ENCODE measurements at places on chromosomes 4 and X.

- no peak for DNase-seq
Measured at GRCh38 chr4:80500613-80501012, 165.1 kb downstream of the CFAP299 start.

- DNase-seq: no peak
Measured at GRCh38 chr4:47167081-47168035, 136.0 kb downstream of the GABRB1 start.

- no peak for DNase-seq
Measured at GRCh38 chr4:173498771-173499170, 31.3 kb downstream of the HAND2 start.

DNA sequence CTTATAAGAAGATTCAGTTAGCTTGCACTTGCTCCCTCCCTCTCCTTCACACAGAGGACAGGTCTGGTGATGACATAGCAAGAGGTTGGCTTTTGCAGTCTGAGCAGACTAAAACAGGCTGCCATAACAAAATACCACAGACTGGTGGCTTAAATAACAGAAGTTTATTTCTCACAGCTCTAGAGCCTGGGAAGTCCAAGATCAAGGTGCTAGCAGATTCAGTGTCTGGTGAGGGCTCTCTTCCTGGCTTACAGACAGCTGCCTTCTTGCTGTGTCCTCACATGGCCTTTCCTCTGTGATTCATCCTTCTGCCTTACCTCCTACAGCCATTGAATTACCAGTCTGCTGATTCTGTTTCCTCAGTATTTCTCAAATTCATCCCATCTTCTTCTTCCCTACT, 13.1 kb downstream of the RP2 start:
- no peak for DNase-seq

GRCh38 chr4:141301216-141301615, 80.5 kb downstream of the ZNF330 start:
- no peak for DNase-seq

GRCh38 chrX:93422693-93423092, 250.7 kb downstream of the NAP1L3 start:
- DNase-seq: no peak

- no peak for DNase-seq
Measured at GRCh38 chr4:7821245-7822136, 118.2 kb downstream of the AFAP1 start.

DNA sequence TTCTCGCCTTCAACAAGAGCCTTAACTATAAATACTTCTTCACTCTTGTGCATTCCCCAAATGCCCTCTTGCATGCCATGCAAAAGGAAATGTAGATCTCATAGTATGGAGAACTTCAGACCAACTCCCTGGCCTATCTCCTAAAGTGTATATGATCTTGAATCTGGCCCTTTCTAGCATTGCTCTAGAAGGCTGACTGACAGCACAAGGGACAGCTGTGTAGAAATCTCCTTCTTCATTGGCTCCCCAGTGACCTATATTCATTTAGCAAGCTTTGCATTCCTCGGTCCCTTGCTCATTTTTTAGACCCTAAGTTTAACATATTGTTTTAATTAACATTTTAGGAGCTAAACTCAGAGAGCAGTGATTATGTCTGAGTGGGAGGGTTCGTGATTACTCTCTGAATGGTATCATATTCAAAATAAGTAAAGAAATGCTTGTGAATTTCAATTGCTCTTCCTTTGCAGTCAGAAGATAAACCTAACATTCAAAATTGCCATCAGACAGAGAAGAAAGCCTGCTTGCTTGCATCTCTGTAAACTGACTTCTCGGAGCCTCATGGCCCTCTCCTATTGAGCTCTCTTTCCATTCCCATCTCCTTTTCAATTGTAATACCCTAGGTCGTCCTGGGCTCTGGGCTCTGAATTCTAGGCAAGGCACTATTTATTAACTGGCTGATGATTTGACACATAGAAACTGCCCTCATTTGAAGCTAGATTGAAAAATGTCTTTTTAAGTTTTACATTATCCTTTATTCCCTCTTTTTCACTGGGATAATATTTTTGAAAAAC, 120.3 kb upstream of the PRKG2 start:
- DNase-seq: no peak

DNA sequence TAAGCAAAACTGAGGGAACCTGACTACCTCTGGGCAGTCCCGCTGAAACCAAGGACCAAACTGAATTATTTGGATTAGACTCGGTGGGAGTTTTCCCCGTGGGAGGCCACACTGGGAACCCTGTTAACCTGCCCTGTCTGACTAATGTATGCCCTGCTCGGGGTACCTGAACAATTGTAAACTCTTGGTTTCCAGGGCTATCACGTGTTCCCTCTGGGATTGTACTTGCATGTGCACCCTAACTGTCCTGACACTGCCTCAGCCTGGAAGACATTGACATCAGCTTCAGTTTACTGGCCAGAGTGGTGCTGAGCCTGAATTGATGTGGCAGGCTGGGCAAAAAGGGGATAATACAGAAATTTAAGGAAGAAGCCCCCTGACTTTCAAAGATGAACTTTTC, 20.1 kb upstream of the ZNF41 start:
- DNase-seq: no peak

GRCh38 chrX:63754136-63754859, 30.7 kb downstream of the ARHGEF9 start:
- peak; percentile 9 for DNase-seq

DNA sequence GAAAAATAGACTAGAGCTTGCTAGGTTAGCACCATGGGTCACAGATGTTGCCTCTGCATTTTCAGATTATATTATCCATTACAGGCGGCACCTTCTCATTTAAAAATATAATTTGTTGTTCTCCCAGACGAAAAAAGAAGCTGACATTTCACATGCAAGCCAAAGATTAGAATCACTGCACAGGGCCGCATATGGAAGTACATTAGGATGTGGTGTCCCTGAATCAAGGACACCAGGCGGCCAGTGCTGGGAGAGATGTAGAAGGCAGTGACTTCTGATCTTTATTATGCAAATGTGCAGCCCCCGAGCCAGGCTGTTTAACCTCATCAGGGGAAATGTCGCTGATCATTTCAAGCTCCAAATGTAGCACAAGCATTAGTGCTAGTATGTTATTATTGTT, 22.8 kb downstream of the REELD1 start:
- no peak for DNase-seq

GRCh38 chrX:19670321-19670750, 155.0 kb upstream of the MAP3K15 start:
- DNase-seq: no peak

- DNase-seq: no peak
Measured at GRCh38 chr4:92236877-92237276, 66.9 kb upstream of the GRID2 start.

GRCh38 chrX:131752493-131753198, 208.8 kb downstream of the OR13H1 start:
- no peak for DNase-seq

- no peak for DNase-seq
Measured at GRCh38 chr4:40317916-40318658, 17.0 kb upstream of the CHRNA9 start.

- DNase-seq: no peak
Measured at GRCh38 chr4:187770345-187770744, 225.2 kb upstream of the ZFP42 start.

- no peak for DNase-seq
Measured at GRCh38 chr4:176377780-176378179, 58.0 kb downstream of the SPCS3 start.

GRCh38 chr4:29717287-29718057, 1002.7 kb upstream of the PCDH7 start:
- DNase-seq: no peak

- no peak for DNase-seq
Measured at GRCh38 chr4:48379587-48380180, 38.4 kb downstream of the SLAIN2 start.

GRCh38 chrX:18255059-18255458, 34.4 kb upstream of the BEND2 start:
- no peak for DNase-seq

DNA sequence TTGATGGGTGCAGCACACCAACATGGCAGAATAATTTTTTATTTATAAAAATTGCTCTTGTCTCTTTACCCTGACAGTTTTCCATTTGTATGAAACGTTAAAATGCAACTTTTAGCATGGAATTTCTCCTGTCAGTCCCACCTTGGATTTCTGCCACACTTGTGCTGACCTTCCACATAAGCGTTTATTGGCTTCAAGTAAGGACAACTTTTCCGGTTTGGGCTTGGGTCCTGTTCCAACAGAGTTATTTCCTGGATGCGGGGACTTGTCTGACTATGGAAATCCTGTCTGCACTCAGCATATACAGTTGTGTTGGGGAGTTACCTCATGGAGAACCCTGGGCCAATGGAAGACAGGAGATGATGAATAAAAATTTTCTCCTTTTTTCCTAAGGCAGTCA, 294.7 kb downstream of the NAF1 start:
- no peak for DNase-seq

GRCh38 chr4:146022541-146022940, 83.9 kb upstream of the ZNF827 start:
- no peak for DNase-seq

GRCh38 chr4:17367201-17367600, 144.7 kb downstream of the QDPR start:
- DNase-seq: no peak

DNA sequence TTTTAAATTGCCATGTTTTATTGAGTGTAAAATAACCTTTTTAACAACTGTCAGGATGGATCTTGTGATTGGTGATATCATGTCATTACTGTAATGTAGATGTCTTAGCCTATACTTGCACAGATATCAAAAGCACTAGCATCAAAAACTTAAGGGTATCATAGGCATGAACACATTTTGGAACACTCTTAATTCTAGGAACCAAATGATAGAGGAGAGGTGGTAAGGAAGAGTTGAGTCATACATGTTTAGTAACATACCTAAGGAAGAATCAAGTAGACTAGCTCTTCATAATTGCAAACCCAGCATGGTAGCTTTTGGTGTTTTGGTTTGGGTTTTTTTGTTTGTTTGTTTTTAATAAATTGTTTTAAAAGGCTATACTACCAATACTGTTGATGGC, 43.4 kb downstream of the SMARCAD1 start:
- no peak for DNase-seq

DNA sequence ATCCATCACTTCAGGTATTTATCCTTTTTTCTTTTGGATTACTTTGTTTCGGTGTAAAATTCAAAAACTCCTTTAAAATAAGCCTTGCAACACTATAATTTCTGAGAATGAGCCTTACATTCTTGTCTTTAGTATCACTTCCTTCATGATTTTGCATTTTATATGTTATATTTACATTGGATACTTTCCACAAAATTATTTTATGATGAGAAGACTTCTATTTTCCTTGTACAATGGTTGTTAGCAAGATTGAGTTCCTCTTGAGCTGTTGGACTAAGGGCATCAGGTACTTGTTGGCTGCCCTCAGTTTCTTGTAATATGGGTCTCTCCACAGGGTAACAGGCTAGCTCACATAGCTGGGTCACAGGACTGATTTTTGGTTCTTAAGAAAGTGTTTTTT, 22.7 kb upstream of the HPGDS start:
- no peak for DNase-seq

DNA sequence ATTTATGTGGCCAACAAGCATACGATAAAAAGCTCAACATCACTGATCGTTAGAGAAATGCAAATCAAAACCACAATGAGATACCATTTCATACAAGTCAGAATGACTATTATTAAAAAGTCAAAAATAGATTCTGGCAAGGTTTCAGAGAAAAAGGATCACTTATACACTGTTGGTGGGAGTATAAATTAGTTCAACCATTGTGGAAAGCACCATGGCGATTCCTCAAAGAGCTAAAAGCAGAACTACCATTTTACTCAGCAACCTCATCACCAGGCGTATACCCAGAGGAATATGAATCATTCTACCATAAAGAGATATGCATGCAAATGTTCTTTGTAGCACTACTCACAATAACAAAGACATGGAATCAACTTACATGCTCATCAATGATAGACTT, 478.7 kb upstream of the GALNTL6 start:
- DNase-seq: no peak

GRCh38 chr4:183906739-183907651, 1.9 kb downstream of the STOX2 start:
- no peak for DNase-seq

- no peak for DNase-seq
Measured at GRCh38 chrX:9832811-9833210, 46.6 kb downstream of the SHROOM2 start.

DNA sequence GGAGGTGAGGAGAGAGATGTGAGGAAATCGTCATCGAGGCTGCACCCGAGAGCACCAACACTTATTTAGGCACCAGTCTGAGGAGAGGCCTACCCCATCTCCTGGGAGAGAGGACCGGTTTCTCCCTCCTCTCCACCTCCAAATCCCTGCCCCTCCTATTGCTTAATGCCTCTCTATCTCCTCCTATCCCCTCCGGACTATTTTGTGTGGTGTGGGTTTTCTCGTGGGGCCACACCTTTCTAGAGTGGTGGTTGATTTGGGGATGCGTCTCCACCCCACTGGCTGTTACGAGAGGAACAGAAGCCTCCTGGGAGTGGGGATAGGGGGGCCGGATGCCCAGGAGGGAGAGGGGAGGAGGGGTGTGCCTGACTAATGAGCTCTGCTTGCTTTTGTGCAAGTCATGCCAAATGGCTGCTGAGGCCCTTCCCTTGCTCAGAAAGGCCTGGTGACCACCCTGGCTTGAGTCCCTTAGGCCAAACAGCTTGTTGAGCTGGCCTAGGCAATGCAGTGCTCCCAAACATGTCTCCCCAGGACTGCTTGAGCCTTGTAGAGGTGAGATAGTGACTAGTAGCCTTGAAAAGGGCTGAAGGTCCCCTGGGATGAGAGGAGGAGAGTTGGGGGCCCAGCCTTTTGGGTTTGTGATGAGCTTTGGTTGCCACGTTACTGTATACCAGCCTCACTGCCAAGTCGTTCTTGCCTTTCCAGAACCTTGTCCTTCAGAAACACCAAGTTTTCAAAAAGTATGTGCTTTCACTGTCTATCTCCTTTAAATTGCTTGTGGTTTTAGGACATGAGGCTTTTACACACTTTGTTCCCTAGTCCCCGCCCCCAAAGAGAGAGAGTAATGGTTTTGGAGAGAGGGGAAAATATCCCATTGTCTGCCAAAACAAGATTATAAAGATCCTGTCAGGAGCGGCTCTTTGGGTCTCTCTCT, 1.2 kb downstream of the MSN start:
- peak; percentile 24 for DNase-seq

DNA sequence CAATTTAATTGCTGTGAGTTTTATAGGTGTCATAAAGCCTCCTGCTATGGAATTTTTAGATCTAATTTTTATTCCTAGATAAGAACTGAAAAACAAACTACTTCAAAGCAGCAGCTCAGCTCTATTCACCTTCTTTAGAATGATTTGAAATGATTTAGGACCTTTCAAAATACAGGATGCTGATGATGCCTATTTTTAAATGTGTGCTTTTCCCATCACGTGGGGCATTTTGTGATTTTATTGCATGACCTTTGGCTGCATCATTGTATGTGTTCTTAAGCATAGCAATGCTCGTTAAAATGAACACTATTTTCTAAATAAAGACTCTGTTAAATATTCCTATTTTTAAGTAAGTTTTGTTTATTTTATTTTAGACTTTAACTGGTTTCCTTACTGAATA, 537.3 kb downstream of the STPG2 start:
- no peak for DNase-seq

DNA sequence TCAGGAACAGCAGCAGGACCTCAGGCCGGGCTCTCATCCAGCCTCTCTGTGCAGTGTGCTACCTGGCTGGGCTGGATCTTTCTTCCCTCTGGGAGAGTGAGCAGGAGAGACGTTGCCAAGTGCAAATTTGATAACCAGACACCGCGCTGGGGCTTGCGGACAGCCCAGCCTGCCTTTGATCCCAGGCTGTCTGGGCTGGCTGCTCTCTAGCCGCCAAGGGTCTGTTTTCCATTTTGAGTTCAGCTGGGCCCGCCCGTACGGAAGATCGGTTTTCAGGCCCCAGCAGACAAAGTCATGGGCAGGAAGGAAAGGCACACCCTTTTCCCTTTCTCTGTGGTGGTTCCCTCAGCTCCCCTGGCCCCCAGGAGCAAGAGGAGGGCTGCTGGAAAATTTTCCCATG, 90.2 kb downstream of the CPZ start:
- no peak for DNase-seq
